Osteocyte (in vitro differentiated cells): ENCODE measurements at places on chromosomes 1 and 21. TPM values are rescaled to one million over a fixed set of nuclear protein-coding genes. Genes with fewer than 3 reads are reported as not detected.

GRCh38 chr1:182680901-182681567 is 3.4 kb downstream of the RGS8 start:
- no peak for DNase-seq
- H3K27ac ChIP-seq, result peak overlapping the region; percentile 48
- H3K36me3 ChIP-seq, result no peaks in the 10 kb centered on the region
- peaks cover 18% of the 10 kb centered on the region for H3K4me1 ChIP-seq
- H3K27me3 ChIP-seq, result peaks cover 4% of the 10 kb centered on the region

DNA sequence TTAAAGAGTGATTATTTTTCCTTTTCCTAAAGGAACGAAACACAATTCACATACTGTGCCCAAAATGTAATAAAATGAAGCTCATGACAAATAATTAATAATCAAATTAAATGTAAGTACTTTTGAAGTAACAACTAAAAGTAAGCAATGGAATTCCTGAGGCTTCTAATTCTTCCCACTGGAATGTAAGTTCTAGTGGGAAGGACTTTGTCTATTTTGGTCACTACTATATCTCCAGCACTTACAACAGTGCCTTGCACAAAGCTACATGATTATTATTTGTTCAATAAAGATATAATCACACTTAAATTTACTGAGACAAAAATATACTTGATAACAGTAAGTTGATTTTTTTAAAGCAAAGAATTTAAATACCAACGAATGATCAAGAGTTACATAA is 128.8 kb downstream of the COQ8A start:
- H3K4me3 ChIP-seq, result no peak overlapping the region
- H3K27ac ChIP-seq, result no peak overlapping the region
- no peaks in the 10 kb centered on the region for H3K27me3 ChIP-seq
- peaks cover 52% of the 10 kb centered on the region for H3K36me3 ChIP-seq

GRCh38 chr1:163381487-163382184 is 59.9 kb downstream of the NUF2 start:
- H3K4me1 ChIP-seq, result no peaks in the 10 kb centered on the region
- H3K27ac ChIP-seq, result no peak overlapping the region
- no peak overlapping the region for H3K4me3 ChIP-seq
- no peak for DNase-seq
- H3K27me3 ChIP-seq, result peaks cover 68% of the 10 kb centered on the region
- no peaks in the 10 kb centered on the region for H3K36me3 ChIP-seq

- H3K27me3 ChIP-seq, result no peaks in the 10 kb centered on the region
- no peak overlapping the region for H3K4me3 ChIP-seq
- H3K36me3 ChIP-seq, result peaks cover 2% of the 10 kb centered on the region
- no peaks in the 10 kb centered on the region for H3K4me1 ChIP-seq
- DNase-seq, result no peak
These were observed 652 bp upstream of the PLEKHN1 start for GRCh38 chr1:965526-966134.

GRCh38 chr1:10776190-10776905 is 20.1 kb downstream of the CASZ1 start:
- H3K4me1 ChIP-seq, result no peaks in the 10 kb centered on the region
- H3K27me3 ChIP-seq, result peaks cover 27% of the 10 kb centered on the region
- H3K36me3 ChIP-seq, result no peaks in the 10 kb centered on the region
- no peak overlapping the region for H3K4me3 ChIP-seq
- DNase-seq, result no peak

- DNase-seq, result no peak
- H3K27me3 ChIP-seq, result no peaks in the 10 kb centered on the region
- H3K4me1 ChIP-seq, result peaks cover 52% of the 10 kb centered on the region
- H3K36me3 ChIP-seq, result no peaks in the 10 kb centered on the region
- no peak overlapping the region for H3K4me3 ChIP-seq
These were observed 31.9 kb downstream of the PEX14 start for GRCh38 chr1:10506677-10507047.

GRCh38 chr1:225888289-225888897 is 553 bp downstream of the LEFTY1 start:
- H3K4me3 ChIP-seq, result no peak overlapping the region
- DNase-seq, result no peak
- peaks cover 14% of the 10 kb centered on the region for H3K4me1 ChIP-seq
- no peaks in the 10 kb centered on the region for H3K36me3 ChIP-seq

DNA sequence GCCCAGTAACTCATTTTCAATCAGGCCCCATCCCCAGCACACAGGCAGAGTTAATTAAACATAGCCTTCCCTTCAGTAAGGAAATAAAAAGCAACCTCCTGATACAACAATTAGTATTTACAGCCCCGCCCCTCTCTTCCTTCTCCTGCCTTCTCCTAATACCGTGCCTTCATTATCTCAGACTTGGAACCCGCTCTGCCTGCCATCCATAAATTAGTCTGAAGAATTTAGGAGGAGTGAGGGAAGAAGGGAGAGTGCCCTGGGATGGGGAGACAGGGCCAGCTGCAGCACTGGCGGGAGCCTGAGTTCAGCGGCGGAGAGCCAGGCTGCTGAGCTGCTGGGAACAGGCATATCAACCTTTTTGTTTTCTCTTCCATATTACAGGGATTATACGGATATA is 172.8 kb downstream of the ACTL8 start:
- no peaks in the 10 kb centered on the region for H3K27me3 ChIP-seq
- H3K4me1 ChIP-seq, result no peaks in the 10 kb centered on the region
- H3K27ac ChIP-seq, result no peak overlapping the region
- DNase-seq, result no peak

GRCh38 chr21:39885119-39885848 is 18.0 kb downstream of the PCP4 start:
- no peaks in the 10 kb centered on the region for H3K27me3 ChIP-seq
- no peaks in the 10 kb centered on the region for H3K4me1 ChIP-seq
- no peak for DNase-seq
- H3K36me3 ChIP-seq, result no peaks in the 10 kb centered on the region
- H3K27ac ChIP-seq, result no peak overlapping the region
- no peak overlapping the region for H3K4me3 ChIP-seq

DNA sequence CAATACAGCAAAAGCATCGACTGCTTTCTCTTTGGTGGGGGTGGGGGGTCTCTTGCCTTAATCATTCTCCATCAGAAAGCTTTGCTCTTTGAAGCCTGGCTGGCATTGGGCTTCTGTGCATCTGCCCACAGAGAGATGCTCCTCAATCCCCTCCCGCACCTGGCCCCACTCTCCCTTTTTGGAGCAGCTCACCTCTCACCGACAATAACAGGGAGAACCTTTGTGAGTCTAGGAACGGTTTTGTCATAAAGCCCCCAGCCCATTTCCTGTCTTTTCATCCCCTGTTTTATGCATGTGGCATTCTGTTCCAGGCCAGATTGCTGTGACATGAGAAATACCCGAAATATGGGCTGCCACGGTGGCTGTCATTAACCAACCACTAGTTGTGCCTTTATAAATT is 469.0 kb upstream of the VAMP3 start:
- no peaks in the 10 kb centered on the region for H3K27me3 ChIP-seq
- H3K4me3 ChIP-seq, result no peak overlapping the region
- peak; percentile 56 for DNase-seq
- H3K4me1 ChIP-seq, result peaks cover 51% of the 10 kb centered on the region
- H3K36me3 ChIP-seq, result no peaks in the 10 kb centered on the region

GRCh38 chr1:186655876-186656275 is 24.3 kb downstream of the PTGS2 start:
- no peak for DNase-seq
- no peaks in the 10 kb centered on the region for H3K27me3 ChIP-seq
- no peaks in the 10 kb centered on the region for H3K36me3 ChIP-seq
- no peaks in the 10 kb centered on the region for H3K4me1 ChIP-seq

- H3K4me1 ChIP-seq, result peaks cover 10% of the 10 kb centered on the region
- no peaks in the 10 kb centered on the region for H3K36me3 ChIP-seq
- no peak overlapping the region for H3K27ac ChIP-seq
- no peak overlapping the region for H3K4me3 ChIP-seq
- no peak for DNase-seq
These were observed 6.9 kb downstream of the PTPRU start for GRCh38 chr1:29243023-29243870.

DNA sequence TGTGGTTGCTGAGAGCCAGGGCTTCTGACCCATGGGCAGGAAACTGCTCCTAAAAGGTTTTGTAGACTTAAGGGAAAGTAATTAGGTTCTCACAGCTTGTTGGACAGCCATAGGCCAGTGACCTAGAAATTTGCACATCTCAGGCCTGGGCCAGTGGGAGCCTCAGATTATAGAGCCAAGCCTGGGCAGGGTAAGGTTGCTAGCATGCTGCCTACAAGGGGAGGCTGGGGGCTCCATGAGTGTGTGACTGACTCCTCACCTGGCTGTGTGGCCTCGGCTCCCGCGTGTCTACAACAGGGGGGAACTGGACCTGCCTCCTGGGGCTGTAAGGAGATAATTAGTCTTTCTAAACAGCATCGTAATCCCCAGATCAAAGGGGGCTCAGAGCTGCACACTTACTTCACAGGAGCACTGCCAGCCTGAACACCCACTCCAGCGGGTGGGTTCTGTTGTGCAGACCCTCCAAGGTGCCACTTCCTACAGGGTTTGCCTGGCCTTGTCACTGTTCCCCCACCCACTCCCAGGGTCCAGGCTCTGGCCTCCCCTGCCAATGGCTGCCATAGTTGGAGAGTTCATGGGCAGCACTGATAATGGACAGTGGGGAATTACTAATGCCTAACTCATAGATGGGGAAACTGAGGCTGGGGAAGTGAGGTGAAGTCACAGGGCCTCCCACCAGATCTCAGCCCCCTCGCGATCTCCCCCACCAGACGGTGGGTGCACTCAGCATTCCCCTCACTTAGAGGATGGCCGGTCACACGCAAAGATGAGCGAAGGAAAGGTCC is 230.4 kb upstream of the TMEM51 start:
- H3K27ac ChIP-seq, result peak overlapping the region; percentile 68
- DNase-seq, result no peak
- no peaks in the 10 kb centered on the region for H3K27me3 ChIP-seq
- H3K36me3 ChIP-seq, result no peaks in the 10 kb centered on the region

GRCh38 chr1:229627003-229627402 is 956 bp downstream of the URB2 start:
- H3K27ac ChIP-seq, result peak overlapping the region; percentile 92
- H3K36me3 ChIP-seq, result peaks cover 5% of the 10 kb centered on the region
- DNase-seq, result no peak
- peak overlapping the region; percentile 98 for H3K4me3 ChIP-seq
- peaks cover 34% of the 10 kb centered on the region for H3K4me1 ChIP-seq

GRCh38 chr1:109924316-109924715 is 13.7 kb downstream of the CSF1 start:
- no peak overlapping the region for H3K4me3 ChIP-seq
- H3K36me3 ChIP-seq, result peaks cover 61% of the 10 kb centered on the region
- no peaks in the 10 kb centered on the region for H3K27me3 ChIP-seq
- no peak overlapping the region for H3K27ac ChIP-seq
- no peak for DNase-seq
- H3K4me1 ChIP-seq, result peaks cover 28% of the 10 kb centered on the region

- no peak overlapping the region for H3K27ac ChIP-seq
- no peaks in the 10 kb centered on the region for H3K36me3 ChIP-seq
- no peak for DNase-seq
- peaks cover 3% of the 10 kb centered on the region for H3K27me3 ChIP-seq
- peaks cover 3% of the 10 kb centered on the region for H3K4me1 ChIP-seq
These were observed 4.6 kb upstream of the EPS8L3 start for GRCh38 chr1:109768335-109768650.

- no peaks in the 10 kb centered on the region for H3K36me3 ChIP-seq
- H3K27me3 ChIP-seq, result peaks cover 6% of the 10 kb centered on the region
- H3K27ac ChIP-seq, result no peak overlapping the region
- DNase-seq, result no peak
These were observed 58.4 kb upstream of the TENT5B start for GRCh38 chr1:27071049-27071416.

- H3K4me1 ChIP-seq, result no peaks in the 10 kb centered on the region
- no peak for DNase-seq
- H3K27ac ChIP-seq, result no peak overlapping the region
- H3K27me3 ChIP-seq, result peaks cover 50% of the 10 kb centered on the region
- H3K4me3 ChIP-seq, result no peak overlapping the region
These were observed 18.1 kb upstream of the AVPR1B start for GRCh38 chr1:206135248-206135647.

GRCh38 chr1:206808615-206809014 is 36.3 kb upstream of the IL10 start:
- peaks cover 29% of the 10 kb centered on the region for H3K27me3 ChIP-seq
- H3K4me1 ChIP-seq, result no peaks in the 10 kb centered on the region
- H3K4me3 ChIP-seq, result no peak overlapping the region
- no peak for DNase-seq
- H3K36me3 ChIP-seq, result no peaks in the 10 kb centered on the region

GRCh38 chr21:44480200-44481053 is 25.1 kb downstream of the LRRC3 start:
- H3K27ac ChIP-seq, result no peak overlapping the region
- no peak for DNase-seq
- H3K4me3 ChIP-seq, result no peak overlapping the region

DNA sequence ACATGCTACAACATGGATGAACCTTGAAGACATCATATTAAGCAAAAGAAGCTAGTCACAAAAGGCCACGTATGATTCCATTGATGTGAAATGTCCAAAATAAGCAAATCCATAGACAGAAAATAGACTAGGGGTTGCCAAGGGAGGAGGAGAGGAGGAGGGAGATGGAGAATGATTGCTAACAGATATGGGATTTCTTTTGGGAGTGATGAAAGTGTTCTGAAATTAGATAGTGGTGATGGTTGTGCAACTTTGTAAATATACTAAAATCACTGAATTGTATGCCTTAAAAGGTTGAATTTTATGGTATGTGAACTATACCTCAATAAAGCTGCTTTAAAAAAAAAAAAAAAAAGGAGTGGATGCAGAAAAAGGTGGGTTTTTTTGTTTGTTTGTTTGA is 7.6 kb downstream of the CLSTN1 start:
- DNase-seq, result no peak
- H3K27me3 ChIP-seq, result no peaks in the 10 kb centered on the region
- H3K4me3 ChIP-seq, result no peak overlapping the region
- peak overlapping the region; percentile 59 for H3K27ac ChIP-seq
- H3K4me1 ChIP-seq, result peaks cover 41% of the 10 kb centered on the region
- no peaks in the 10 kb centered on the region for H3K36me3 ChIP-seq

GRCh38 chr1:66283622-66284041 is 250.3 kb upstream of the SGIP1 start:
- H3K27ac ChIP-seq, result no peak overlapping the region
- H3K4me3 ChIP-seq, result no peak overlapping the region
- no peaks in the 10 kb centered on the region for H3K36me3 ChIP-seq
- no peak for DNase-seq
- peaks cover 41% of the 10 kb centered on the region for H3K4me1 ChIP-seq

AMPD1 gene
- total RNA-seq, result not detected in 2 replicates

IL6R gene
- total RNA-seq, result 10.4 and 12.4 TPM in 2 replicates

ETV3L gene
- not detected in 2 replicates for total RNA-seq

SRRM1 gene
- 110 and 116 TPM in 2 replicates for total RNA-seq

C1orf94 gene
- not detected in 2 replicates for total RNA-seq

CFAP74 gene
- total RNA-seq, result not detected in 2 replicates

BSND gene
- not detected in 2 replicates for total RNA-seq

TAS1R3 gene
- total RNA-seq, result 0.57 and 0.97 TPM in 2 replicates

ECE1 gene
- 217 and 236 TPM in 2 replicates for total RNA-seq

CD101 gene
- total RNA-seq, result 0.50 and 0.78 TPM in 2 replicates

SELL gene
- not detected in 2 replicates for total RNA-seq
